ENCODE measurements at places on chromosomes 5 and 9.

- peak; percentile 19 for DNase-seq
These were observed 29.6 kb downstream of the LHX2 start for GRCh38 chr9:124040935-124041816.

GRCh38 chr9:16413509-16414016, 456.9 kb downstream of the BNC2 start:
- no peak for DNase-seq

DNA sequence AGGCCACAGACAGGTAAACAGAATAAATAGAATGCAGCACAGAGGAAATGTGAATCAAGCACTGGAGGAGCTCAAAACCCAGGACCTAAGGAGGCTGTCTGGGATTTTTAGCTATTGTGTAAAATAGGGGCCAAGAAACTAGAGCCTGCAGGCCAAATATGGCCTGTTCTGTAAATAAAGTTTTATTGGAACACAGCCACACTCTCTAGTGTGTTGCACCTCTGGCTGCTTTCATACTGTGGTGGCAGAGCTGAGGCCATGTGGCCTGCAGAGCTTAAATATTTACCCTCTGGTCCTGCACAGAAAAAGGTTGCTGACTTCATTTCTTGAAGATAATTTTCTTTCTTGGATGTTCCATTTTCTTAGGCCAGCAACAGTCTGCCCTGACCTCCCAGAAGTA, 136.4 kb downstream of the WDR41 start:
- no peak for DNase-seq

DNA sequence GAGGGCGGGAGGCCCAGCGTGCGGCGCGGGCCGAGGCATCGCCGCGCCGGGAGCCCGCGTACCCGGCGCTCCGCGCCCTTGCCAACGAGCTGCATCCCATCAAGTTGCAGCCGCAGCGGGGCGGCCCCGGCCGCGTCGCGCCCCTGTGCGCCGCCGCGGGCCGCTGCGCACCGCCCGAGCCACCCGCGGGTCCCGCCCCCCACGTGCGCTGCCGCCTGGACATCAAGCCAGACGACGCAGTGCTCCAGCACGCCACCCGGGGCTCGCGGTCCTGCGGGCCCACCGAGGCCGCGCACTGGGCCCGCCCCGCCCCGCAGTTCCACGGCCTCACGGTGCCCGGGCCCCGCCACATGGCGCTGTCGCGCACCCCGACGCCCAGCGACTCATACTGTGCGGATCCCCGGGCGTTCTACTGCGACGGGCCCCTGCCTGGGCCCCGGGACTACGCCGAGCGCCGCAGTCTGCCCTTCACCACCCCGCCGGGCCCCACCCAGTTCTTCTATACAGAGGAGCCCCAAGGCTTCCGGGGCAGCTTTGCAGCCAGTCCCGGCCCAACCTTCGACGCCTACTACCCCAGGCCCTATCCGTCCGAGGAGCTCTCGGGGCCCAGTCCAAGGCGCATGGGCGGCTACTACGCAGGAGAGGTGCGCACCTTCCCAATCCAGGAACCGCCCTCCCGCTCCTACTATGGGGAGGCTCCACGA, 2.6 kb downstream of the AJM1 start:
- DNase-seq: no peak

- no peak for DNase-seq
These were observed 1.1 kb upstream of the ARSI start for GRCh38 chr5:150303660-150304386.

GRCh38 chr9:130845901-130846481, 10.9 kb downstream of the ABL1 start:
- DNase-seq: no peak

GRCh38 chr5:28234356-28234968, 1196.1 kb upstream of the CDH9 start:
- no peak for DNase-seq

DNA sequence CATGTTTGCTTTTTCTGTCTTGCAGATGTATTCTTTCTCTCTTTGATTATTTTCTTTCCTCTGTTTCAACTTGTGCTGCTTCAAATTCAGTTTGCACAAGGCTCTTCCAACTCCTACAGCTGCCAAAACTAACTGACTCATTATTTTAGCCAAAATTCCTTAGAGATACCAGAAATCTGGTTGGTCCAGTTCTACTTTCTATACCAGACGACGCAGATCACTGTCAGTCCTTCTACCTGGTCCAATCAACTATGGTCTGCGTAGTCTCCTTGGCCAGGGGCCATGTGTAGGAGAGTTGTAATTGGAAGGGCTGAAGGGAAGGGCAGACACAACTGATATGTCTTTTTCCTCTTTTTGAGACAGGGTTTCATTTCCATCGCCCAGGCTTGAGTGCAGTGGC, 51.9 kb upstream of the JAK2 start:
- no peak for DNase-seq

GRCh38 chr5:150217873-150218692, 28.2 kb downstream of the SLC6A7 start:
- DNase-seq: peak; percentile 60

DNA sequence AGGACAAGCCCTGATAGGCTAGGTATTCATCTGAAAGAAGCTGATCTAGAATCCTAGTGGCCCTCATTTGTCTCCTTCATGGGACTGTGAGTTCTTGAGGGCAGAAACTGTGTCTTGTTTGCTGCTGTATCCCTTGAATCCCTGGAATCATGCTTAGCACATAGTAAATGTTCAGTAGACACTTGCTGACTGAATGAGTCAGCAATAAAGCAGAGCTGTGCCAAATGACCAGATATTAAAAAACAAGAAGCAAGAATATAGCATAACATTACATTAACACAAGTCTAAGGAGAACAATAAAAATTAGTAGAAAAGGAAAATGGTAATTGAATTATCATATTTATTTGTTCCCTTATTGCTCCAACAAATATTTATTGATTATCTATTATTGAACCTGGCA, 420.5 kb downstream of the ZSWIM6 start:
- no peak for DNase-seq

GRCh38 chr5:39675676-39676075, 250.9 kb upstream of the DAB2 start:
- DNase-seq: no peak

- DNase-seq: no peak
These were observed 54.7 kb downstream of the DPYSL3 start for GRCh38 chr5:147454996-147455677.

DNA sequence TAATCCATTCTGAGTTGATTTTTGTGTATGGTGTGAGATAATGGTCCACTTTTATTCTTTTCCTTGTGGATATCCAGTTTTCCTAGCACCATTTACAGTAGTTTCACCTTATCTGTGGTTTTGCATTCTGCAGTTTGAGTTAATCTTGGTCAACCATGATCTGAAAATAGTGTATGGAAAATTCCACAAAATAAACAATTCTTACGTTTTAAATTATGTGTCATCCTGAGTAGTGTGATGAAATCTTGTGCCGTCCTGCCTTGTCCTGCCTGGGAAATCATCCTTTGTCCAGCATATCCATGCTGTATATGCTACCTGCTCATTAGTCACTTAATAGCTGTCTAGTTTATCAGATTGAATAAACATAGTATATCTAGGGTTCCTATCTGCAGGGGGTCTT, 42.1 kb downstream of the CDC42SE2 start:
- DNase-seq: no peak

- DNase-seq: no peak
These were observed 31.9 kb upstream of the SPARC start for GRCh38 chr5:151718646-151719045.

DNA sequence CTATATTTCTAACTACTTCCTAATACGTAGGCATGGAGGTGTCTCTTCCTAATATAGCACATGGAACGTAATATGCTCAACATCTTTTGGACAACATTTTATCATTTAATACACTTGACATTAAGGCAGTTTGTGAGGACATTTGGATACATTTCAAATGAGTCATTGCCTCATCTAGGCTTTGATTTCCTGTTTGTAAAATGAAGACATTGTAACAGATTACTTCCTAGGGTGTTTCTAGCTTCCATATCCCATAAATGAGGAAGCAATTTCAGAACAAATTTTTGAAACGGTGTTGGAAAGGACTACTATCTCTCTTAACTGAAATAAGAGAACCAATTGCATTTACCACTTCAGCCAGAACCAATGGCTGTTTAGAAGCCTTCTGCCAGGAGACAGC, 38.7 kb downstream of the SLC28A3 start:
- no peak for DNase-seq

- no peak for DNase-seq
These were observed 1.3 kb downstream of the MAT2B start for GRCh38 chr5:163506726-163507125.

GRCh38 chr5:161544350-161544765, 2.2 kb downstream of the GABRB2 start:
- no peak for DNase-seq

DNA sequence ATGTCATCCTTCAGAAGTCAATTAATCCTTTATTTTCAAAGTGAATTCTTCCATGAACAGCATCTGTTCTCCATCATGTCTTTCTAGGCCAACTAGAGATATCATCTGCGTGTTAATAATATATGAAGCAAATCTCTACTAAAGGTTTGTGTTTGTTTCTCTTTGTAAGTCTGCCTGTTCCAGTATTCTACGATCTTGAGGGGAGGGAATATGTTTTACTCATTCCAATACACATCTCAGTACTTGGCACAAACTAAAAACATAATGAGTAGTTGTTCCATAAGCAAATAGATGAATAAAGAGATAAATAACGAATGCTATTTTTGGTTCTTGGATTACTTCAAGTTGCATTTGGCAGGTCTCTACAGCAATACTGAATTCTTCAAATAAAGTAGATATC, 470.7 kb upstream of the GRIN3A start:
- DNase-seq: no peak

DNA sequence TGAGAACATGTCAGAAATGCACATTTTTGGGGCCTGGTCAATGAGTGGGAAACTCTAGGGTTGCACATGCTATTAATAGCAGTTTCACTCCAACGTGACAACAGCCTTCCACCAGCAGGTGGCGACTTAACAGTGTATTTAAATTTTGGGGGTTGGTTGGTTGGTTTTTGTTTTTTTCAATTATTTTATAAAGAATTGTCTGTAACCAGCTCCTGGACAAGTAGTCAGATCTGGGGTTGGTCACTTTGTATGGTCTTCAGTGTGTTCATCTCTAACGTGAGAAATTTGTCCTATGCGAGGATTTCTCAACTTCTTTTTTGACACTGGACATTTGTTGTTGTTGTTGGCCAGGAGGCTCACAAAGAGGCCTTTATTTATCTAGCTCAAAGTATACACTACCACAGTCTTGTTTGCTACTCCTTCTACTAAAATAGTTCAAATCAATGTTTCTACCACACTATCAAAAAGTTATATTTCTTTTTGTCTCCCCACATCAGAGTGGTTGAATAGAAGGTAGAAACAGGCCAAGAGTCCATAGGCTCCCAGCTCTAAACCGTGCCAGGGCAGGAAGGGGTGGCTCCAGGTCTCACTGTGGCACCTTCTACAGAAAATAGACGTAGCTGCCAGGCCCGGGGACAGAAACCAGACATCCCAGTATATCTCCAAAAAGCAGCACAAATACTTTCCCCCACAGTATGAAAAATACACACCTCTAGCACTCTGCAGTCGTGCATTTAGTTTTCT, 110.4 kb downstream of the TRPM6 start:
- peak; percentile 45 for DNase-seq

All from activated T-helper 1 cell treated with anti-CD3 and anti-CD28 coated beads, Interleukin-2, amount 50 U/mL, for 16 hours (primary cell).